Ammon's horn (tissue), 1 donor: ENCODE measurements at places on chromosomes 7 and 10.
A peak's percentile ranks its signal among the peaks of the same experiment; 100 is the strongest.

DNA sequence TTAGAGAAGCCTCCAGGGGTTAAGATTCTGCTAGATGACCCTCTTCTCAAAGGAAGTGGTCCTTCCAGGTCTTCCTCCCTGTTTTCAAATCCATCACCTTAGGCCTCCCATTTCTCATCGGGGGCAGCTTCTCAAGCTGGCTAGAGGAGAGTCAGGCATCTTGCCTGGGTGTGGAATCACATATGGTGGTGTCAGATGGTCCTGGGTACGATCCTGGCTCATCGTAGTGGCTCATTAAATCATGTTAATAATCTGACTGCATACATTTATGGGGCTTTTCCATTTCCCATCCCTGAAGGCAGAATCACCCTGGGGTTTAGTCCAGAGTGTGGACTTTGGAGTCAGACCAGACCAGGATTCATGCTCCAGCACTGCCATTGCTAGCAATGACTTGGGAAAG is 132.6 kb downstream of the RPS24 start:
- no peak for DNase-seq

GRCh38 chr10:117615649-117616048 is 73.1 kb downstream of the EMX2 start:
- no peak for DNase-seq

- no peak for DNase-seq
Measured at GRCh38 chr7:108002726-108003598, at the start of gene LAMB1. TSS of gene LAMB1 (minus strand) at chr7:108003161. CDS start at chr7:108002885, 276 bp downstream.

DNA sequence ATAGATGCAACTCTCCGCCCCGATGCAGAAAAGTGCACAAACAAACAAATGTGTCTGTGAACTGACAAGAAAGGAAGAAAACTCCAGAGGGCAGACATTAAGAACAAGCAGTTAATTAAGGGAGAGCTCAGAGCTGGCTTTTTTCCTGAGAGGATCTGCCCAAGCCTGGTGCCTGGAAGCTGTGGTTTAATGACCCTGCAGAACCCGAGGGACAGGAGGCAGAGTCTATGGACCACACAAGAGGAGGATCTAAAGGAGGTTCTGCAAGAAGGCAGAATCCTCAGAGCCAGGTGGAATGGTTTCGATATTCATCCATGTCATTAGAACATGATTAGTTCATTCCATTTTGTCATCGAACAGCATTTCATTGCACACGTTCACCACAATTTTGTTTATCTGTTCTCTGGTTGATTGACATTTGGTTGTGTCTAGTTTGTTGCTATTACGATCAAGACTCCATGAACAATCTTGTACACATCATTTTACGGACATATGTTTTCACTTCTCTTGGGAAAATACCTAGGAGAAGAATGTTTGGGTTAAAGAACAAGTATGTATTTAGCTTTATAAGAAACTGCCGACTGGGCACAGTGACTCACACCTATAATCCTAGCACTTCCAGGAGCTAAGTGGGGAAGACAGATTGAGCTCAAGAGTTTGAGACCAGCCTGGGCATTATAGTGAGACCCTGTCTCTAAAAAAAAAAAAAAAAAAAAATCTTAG is 560.2 kb downstream of the CALN1 start:
- no peak for DNase-seq

- DNase-seq: peak; percentile 64
Measured at GRCh38 chr10:3054183-3054850, 13.0 kb upstream of the PFKP start.

GRCh38 chr7:135281363-135281949 is 47.8 kb downstream of the STRA8 start:
- peak; percentile 95 for DNase-seq

DNA sequence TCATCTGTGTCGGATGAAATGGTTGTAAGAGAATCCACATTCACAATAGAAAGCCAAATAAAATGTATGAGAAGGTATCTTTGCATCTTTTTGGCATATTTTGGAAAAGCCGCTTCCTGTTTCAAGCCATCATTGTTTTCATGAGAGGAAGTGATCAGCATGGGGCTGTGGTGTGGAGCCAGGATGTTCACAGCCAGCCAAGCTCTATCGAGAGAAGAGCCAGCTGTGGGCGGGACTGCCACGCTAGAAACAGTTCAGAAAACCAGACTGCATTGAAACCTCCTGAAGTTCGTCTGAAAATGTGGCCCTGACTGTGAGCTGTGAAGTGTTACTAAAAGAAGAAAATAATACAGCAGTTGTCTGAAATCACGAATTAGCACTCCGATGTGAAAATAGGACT is 21.2 kb upstream of the NPS start:
- DNase-seq: peak; percentile 79

- no peak for DNase-seq
Measured at GRCh38 chr10:131444862-131445461, 133.4 kb upstream of the TCERG1L start.

DNA sequence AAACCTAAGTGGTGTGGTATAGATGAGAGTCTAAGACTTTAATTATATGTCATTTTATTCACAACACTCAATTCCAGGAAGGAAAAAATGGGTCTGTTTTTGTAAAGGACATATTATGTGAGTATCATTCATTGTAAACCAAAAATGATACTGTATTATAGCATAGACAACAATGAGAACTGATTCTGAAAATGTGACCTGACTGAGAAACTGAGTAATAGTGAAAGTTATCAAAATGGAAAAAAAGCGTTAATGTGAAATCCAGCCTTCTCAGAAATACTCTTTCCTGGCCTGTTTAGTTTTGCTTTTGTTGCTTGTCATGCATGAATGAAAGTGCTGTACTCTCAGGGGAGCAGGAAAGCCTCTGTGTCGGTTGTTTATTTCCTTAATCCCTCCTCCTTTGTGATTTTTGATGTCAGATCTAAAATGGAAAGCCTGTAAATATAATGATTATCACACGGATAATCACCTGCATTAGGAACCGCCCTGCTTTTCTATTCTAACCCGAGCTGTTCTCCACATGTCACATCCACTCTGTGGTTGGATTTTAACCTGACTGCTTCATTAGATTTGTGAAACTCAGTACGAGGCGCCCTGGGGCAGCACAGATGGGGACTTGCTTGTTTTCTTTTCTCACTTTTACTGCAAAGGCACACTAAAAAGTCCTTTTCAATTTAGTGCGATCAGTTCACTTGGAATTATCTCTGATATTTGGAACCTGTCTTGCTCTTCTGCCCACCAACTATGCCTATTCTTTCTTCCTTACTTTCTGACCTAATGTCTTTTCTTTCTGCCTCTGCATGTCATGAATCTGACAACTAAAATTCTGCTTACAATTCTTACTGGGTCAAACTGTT is 240.9 kb upstream of the KAT6B start:
- DNase-seq: peak; percentile 25

DNA sequence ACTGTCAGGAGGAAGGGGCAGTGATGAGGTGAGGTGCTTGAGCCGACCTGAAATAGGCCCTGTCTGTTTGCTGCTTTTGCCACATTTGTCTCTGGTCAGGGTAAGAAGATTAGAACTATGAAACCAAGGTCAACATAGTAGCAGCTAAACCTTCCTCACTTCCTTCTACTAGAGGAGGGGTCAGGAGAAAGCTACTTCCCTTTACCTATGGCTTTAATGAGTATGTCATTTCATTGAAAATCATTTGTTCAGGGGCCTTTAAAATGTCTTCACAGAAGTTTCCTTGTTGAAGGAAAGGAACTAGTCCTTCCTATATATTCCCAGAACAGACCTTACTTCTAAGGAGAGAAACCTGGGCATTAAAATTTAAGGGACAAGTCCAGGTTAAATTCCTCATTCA is 19.0 kb downstream of the HYAL4 start:
- no peak for DNase-seq

GRCh38 chr10:71912431-71912830 is 51.8 kb upstream of the CHST3 start:
- DNase-seq: no peak

- peak; percentile 27 for DNase-seq
Measured at GRCh38 chr7:156640949-156641485, 443 bp downstream of the RNF32 start.

GRCh38 chr7:127850195-127850594 is 181.0 kb downstream of the LRRC4 start:
- DNase-seq: no peak

- DNase-seq: peak; percentile 60
Measured at GRCh38 chr7:151923097-151923876, 33.0 kb upstream of the GALNTL5 start.

- DNase-seq: no peak
Measured at GRCh38 chr7:151286148-151286547, 37.7 kb upstream of the SMARCD3 start.

GRCh38 chr10:44313761-44314165 is 71.1 kb downstream of the CXCL12 start:
- no peak for DNase-seq

DNA sequence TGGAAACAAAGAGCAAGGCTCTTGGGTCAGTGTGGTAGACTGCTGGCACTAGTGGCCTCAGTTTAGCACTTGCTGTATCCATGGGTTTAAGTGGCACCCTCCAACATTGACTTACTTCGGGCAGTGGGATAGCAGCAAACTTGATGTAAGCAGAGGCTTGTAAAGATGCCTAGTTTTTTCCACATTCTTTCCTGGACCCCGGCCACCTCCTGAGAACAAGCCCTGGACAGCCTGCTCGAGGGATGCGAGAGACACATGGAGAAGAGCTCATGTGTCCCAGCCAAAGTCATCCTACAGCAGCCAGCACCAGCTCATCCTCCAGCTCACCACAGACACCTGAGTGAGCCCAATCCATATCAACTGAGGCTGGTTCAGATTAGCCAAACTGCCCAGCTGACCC is 142.7 kb upstream of the PCBD1 start:
- DNase-seq: no peak

- no peak for DNase-seq
Measured at GRCh38 chr7:19110776-19111175, 6.7 kb downstream of the TWIST1 start.

- no peak for DNase-seq
Measured at GRCh38 chr7:70942791-70943190, 189.2 kb upstream of the GALNT17 start.

DNA sequence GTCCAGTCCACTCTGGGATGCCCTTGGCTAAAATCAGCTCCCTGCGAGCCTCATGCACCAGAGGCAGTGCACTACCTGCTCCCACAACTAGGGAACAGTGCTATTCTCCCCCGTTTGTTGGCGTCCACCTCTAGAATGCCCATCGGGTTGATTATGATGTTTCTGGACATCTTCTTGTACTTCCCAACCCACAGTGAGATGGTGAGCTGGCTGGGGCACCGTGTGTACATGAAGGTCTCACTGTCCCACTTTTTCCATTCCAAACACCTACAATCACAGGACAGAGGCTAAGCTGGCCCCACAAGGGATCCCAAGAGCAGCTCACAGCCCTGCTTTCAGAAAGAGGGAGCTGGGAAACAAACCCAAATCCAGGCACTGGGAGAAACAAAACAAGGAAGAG is 126.2 kb upstream of the ZNF92 start:
- DNase-seq: no peak

- DNase-seq: no peak
Measured at GRCh38 chr7:87032604-87033339, 26.7 kb downstream of the ELAPOR2 start.

- no peak for DNase-seq
Measured at GRCh38 chr7:18457832-18458231, 37.7 kb upstream of the HDAC9 start.

- no peak for DNase-seq
Measured at GRCh38 chr7:47724335-47724982, 142.5 kb upstream of the TNS3 start.

- DNase-seq: no peak
Measured at GRCh38 chr7:51455513-51455912, 138.9 kb upstream of the COBL start.

GRCh38 chr10:74305730-74306129 is 154.7 kb downstream of the ADK start:
- DNase-seq: no peak

- DNase-seq: peak; percentile 70
Measured at GRCh38 chr10:118792526-118792925, 37.8 kb upstream of the CACUL1 start.

- DNase-seq: no peak
Measured at GRCh38 chr10:118277871-118278270, 64.3 kb downstream of the FAM204A start.

DNA sequence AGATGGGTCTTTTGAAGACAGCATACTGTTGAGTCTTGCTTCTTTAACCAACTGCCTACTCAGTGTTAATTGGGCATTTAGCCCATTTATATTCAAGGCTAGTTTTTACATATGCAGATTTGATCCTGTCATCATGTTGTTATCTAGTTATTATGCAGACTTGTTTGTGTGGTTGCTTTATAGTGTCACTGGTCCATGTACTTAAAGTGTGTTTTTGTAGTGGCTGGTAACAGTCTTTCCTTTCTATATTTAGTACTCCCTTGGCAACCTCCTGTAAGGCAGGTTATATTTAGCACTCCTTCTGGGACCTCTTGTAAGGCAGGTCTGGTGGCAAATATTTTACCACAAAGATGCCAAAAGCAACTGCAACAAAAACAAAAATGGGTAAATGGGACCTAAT is 66.7 kb downstream of the TES start:
- DNase-seq: no peak

DNA sequence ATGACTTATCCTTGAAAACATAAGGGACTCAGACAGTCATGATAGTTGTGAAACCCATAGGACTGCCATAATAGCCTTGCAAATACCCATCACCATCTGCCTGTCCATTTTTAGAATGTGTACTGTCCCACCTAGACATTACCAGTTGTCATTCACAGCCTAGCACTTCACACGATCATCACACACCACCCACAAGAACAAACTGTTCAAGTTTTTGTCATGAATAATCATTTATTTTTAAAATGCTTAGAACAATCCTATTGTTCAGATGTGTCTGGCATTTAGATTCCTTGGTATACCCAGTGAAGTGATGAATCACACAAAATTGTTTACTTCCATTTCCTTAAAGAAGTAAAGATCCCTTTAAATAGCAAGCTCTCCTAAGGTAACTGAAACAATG is 46.6 kb downstream of the CCDC3 start:
- peak; percentile 70 for DNase-seq

DNA sequence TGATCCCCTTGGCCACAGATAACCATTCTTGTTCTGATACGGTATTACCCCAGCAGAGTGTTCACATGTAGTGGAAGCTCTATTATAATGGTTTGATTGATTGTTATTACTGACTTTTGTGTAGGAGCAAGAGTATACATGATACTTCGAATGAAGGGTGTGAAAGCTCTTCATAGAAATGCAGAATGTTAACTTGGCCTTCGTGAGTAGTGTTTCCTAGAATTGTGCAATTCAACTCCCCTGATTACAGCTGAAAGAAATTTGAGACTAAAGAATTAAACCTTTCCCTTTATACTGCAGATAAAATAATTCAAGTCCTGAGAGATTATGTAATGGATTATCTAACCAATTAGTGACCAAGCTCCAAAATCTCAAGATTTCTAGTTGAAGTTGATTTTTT is 38.2 kb downstream of the MKLN1 start:
- DNase-seq: no peak
